Stimulated activated naive CD4-positive, alpha-beta T cell treated with Interleukin-2 at 50 U/mL for 16 hours (primary cell): ENCODE measurements at places on chromosomes 4 and X.

DNA sequence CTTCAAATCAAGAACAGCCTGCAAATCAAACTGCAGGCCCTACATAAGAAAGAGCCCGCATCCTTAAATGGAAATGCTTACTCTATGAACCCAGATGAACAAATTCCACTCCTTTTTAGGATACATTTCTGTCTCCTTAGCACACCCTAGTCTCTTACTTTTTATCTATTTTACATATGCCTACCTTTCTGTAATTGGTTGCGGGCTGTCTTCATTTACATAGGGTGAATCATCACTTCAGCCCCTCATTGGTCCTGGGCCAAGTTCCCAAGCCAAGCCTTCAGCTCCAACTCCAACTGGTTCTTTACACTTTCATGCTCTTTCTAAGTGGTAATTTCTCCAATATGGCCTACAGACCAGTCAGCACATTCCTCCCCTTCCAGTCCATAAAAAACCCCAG lies 219.3 kb downstream of the TRAM1L1 start:
- DNase-seq: no peak

DNA sequence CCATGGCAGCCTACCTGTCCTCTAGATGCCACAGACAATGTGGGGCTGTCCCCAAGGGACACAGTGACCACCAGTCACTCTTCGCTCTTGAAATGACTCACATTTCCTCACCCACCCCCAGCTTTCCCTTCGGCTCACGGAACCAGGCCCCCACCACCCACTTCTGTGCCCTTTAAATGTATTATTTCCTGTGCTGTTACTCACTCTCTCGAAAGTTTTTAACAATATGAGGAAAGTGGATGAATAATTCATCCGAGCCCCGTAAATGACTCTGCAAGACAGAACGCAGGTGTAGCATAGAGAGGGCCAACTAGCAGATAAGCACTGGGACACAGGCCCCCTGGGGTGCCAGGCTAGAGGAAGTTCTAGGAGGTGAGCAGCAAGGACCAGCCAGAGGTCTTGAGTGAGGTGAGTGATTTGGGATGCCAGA lies 179.5 kb upstream of the TBL1X start:
- DNase-seq: peak; percentile 60

- no peak for DNase-seq
These were observed 81.5 kb downstream of the ARX start for GRCh38 chrX:24934279-24934678.

GRCh38 chr4:48499551-48500066 lies 9.6 kb downstream of the ZAR1 start:
- no peak for DNase-seq

DNA sequence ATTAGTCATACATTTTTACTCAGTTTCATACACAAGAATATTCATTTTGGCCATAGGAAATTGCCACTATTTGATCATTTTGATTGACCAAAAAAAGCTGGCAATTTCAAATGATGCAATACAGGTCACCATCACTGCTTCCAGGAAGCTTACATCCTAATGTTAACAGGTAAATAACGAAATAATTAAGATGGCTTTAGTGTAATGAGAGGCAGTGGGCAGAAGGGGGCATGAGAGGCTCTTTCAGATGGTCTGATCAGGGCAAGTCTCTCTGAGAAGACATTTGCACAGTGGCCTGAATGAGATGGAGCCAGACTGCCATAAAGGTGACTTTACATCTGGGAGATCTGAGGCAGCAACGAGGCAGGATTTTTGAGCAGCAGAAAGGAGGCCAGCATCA lies 170.7 kb downstream of the SLIT2 start:
- DNase-seq: peak; percentile 0

DNA sequence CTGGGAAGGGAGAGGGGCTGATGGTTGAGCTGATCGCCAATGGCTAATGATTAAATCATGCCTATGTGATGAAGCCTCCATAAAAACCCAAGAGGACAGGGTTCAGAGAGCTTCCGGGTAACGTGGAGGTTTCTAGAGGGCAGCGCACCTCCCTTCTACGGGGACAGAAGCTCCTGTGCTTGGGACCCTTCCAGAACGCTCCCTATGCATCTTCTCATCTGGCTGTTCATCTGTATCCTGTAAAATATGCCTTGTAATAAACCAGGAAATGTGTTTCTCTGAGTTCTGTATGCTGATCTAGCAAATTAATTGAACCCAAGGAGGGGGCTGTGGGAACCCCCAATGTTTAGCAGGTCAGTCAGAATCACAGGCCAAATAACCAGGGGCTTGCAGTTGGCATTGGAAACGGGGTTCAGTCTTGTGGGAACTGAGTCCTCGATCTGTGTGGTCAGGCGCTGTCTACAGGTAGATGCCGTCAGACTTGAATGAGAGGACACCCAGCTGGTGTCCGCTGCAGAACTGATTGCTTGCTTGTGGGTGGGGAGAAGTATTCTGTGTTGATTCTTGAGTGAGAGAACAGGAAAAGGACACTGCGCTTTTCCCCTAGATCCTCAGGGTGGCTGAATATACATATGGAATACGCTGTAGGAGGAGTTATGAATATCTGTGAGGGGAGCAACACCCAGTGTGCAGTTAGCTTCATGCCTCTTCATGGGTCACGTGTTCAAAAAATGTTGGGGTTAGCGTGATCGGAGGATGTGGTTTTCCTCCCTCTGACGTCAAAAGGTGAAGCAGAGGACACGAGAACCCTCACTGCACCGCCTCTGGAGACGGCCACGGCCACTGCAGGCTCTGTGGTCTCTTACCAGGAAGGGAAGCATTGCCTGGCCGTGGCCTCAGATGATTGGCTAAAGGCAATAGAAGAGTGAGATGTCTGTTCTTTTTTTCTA lies 29.2 kb downstream of the HTT-AS start:
- DNase-seq: peak; percentile 50

GRCh38 chr4:75671802-75672421 lies 1.3 kb downstream of the G3BP2 start:
- no peak for DNase-seq

- no peak for DNase-seq
These were observed 10.7 kb downstream of the PDE6B start for GRCh38 chr4:635851-636627.

DNA sequence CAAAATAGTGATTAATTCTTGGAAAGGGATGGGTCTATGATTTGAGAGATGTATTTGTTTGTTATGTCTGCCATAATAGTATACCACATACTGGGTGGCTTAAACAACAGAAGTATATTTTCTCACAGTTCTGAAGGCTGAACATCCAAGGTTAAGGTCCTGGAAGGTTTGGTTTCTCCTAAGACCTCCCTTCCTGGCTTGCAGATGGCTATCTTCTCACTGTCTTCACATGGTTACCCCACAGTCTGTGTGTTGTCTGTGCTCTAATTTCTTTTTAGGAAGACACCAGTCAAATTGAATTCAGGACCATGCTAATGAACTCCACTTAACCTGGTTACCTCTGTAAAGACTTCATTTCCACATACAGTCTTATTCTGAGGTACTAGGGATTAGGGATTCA lies 25.6 kb downstream of the CXCL2 start:
- DNase-seq: no peak

DNA sequence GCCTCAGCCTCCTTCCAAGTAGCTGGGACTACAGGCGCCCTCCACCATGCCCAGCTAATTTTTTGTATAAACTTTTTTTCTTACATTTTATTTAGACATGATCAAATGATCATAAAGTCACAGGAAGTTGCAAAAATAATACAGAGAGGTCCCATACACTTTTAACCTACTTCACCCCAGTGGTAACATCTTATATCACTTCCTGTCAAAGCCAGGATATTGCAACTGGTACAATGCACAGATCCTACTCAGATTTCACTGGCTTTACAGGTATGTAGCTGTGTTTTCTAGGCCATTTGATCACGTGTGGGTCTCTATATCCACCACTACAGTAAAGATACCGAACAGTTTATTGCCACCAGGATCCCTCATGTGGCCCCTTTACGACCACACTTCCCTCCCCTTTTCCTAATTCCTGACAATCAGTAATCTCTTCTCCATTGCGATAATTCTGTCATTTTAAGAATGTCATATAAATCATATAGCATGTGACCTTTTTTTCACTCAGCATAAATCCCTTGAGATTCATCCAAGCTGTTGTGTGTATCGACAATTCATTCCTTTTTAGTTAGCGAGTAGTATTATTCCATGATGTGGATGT lies 18.0 kb downstream of the RPS6KA3 start:
- no peak for DNase-seq

DNA sequence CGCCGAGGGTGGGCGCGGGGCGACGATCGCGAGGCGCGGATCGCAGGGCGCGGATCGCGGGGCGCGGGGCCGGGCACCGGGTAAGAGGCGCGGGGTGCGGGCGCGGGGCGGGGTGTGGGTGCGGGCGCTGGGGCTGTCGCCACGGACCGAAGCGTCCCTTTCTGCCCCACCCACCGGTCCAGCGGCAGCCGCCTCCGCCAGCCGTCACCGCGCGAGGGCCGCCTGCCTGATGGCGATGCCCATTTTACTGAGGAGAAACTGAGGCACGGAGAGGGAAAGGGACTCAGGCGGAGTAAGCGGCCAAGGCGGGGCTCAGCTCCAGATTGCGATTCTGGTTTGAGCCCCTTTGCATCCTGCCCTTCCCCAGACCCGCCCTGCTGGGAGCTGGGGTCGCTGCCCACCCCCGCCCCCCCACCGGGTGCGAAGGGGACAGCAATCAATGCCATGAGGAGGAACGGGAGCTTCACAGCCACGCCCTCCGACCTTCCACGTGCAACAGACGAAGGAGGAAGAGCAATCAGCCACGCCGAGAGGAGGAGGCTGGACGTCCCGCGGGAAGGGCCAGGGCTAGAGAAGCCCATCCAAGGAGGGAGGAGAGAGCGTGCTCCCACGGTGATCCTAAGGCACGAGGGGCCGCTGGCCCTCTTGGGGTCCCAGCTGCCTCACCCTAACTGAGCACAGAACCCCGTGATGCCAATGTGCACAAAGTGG lies 10.9 kb upstream of the MAN2B2 start:
- no peak for DNase-seq

DNA sequence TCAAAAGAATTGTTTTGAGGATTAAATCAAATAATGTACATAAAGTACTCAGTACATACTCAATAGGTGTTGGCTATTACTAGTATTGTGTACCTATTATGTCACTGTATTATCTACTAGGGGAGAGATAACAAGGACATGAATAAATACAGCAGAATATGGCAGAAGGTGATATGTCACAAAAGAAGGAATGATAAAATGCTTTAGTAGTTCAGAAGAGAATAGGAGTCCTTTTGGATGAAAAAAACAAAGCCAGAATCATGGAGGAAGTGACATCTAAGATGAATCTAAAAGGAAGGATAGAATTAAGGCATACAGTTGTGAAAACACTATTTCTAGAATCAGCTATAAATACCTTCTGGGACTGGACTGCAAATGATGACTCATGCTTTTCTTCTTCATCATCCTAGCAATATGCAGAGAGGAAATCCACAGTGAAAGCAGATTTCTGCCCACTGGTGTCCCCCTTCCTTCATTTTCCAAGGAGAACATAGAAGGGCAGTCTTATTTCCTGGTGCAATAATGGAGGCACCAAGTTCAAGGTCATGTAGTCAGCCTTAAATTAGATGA lies 98.7 kb downstream of the GLUD2 start:
- no peak for DNase-seq

DNA sequence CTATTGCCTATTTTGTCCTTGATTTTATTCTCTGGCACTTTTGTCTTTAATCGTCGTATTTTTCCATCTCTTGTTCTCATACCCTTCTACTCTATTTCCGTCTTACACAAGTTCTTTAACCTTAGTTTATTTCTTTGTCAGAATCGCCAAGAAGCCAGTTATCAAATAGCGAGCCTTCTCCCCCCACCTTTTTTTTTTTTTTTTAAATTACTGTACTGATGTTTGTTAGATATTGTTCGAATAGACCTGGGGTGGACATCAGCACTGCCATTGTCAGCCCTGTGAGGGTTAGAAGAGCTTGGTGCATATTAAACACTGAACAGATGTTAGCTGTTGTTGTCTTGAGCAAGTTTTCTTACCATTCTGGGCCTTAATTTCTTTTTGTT lies 1.2 kb downstream of the SPCS3 start:
- no peak for DNase-seq

DNA sequence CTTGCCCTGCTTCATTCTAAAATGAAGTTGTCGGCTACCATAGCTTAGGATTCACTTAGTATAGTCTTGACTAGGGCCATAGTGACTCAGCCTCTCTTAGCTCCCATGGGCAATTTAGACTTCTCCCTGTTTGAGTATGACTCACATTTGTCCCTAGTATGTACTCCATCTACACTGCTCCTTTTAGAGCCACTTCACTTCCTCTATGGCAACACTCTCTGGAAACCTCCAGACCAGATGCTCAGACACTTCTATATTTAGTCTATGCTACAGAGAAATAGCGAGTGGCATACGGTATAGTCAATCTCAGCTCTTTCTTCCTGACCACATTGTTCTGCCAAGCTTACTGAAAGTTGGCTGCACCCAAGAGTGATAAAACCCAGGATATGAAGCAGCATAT lies 11.2 kb downstream of the MEPE start:
- DNase-seq: no peak

DNA sequence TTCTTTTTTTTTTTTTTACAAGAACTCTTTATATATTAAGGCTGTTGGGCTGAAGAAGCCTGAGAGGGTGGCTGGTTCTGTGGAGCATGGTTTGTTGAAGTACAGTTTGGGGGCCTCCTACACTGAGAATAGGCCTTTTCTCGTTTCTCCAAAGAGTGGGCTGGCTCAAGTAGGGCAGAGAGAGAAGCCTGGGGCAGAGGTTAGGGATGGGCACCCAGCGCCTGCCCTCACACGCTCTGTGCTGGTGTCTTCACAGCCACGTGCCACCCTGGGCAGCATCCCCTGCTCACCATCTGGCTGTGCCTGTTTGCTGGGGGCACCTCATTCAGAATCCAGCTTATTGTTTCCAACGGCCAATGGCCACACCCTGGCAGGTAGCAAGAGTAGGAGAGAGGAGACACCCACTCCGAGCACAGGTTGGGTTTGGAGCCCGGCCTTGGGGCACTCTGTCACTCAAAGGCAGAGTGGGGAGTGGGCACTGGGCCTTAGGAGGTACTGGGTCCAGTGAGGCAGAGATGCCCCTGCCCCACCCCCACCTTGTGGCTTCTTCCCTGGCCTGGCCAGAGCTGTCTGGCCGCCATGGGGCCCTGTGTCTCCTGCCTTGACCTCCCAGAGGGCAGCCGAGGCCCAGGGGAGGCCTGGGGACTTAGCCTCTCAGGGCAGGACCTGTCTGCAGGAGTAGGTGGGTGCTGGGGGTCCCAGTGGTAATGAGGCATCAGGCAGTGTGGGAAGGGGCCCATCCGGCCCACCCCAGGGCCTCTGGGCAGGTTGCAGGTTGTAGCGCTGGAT lies 2.9 kb downstream of the MSANTD1 start:
- DNase-seq: no peak

GRCh38 chr4:30402276-30402675 lies 317.9 kb upstream of the PCDH7 start:
- DNase-seq: no peak

DNA sequence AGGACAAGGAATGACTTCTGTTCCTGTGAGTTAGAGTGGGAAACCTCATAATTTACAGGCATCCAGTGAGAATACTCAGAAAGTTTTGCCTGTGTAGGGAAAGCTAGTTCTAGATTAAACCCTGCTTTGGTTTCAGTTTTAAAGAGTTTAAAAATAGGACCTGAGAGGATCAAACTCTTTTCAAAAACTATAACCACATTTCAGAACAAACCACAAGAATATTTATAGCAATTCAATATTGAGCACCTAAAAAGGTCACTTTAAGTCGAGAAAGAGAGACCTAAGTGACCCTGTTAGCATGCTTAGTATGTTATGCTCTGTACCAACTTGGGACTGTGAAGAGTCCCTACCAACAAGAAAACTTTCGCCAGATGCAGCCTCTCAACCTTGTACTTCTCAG lies 17.4 kb upstream of the PWWP3B start:
- no peak for DNase-seq

GRCh38 chr4:6270636-6271121 lies 1.0 kb downstream of the WFS1 start:
- no peak for DNase-seq

GRCh38 chrX:139949703-139950102 lies 15.6 kb downstream of the CXorf66 start:
- no peak for DNase-seq
